Activated T-cell treated with anti-CD3 and anti-CD28 coated beads, Interleukin-2, amount 50 U/mL, for 24 hours (primary cell): ENCODE measurements at places on chromosomes 13 and 19.

GRCh38 chr19:39083983-39084731, at the start of gene ACP7:
Gene ACP7 (plus strand): TSS chr19:39084368. CDS start chr19:39085270, 902 bp downstream.
- peak; percentile 52 for DNase-seq

- DNase-seq: no peak
These were observed 546 bp downstream of the UBXN6 start for GRCh38 chr19:4456843-4457653.

DNA sequence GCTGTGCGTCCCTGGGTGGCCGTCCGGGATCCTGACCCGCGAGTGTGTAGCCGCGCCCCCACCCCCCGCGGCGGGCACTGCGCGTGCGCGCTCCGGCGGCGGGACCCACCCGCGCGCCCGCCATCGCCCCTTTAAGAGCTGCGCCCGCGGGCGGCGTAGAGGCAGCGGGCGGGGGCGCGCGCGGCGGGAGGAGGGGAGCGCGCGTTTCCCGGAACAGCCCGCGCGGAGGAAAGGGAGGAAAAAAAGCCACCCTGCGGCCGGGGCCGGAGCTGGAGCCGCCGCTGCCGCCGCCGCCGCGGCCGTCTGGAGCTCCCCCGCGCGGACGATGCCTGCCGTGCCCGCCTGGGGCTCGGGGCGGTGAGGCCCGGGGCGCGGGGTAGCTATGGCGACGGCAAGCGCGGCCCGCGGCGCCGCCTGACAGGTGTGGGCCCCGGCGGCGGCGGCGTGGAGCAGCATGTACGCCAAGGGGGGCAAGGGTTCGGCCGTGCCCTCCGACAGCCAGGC, at the start of gene SSBP4:
Gene SSBP4, plus strand, starts transcription at position 204 of the 504 bp plus-strand sequence. Its CDS starts 251 bp downstream, at position 455.
- DNase-seq: peak; percentile 83

GRCh38 chr13:61700181-61700580, 284.5 kb upstream of the PCDH20 start:
- no peak for DNase-seq

GRCh38 chr13:48281556-48281955, 22.0 kb upstream of the RB1 start:
- DNase-seq: no peak

GRCh38 chr13:18212873-18213272, 968.8 kb downstream of the TUBA3C start:
- DNase-seq: no peak

GRCh38 chr19:5805462-5806132, 730 bp downstream of the NRTN start:
- peak; percentile 75 for DNase-seq

DNA sequence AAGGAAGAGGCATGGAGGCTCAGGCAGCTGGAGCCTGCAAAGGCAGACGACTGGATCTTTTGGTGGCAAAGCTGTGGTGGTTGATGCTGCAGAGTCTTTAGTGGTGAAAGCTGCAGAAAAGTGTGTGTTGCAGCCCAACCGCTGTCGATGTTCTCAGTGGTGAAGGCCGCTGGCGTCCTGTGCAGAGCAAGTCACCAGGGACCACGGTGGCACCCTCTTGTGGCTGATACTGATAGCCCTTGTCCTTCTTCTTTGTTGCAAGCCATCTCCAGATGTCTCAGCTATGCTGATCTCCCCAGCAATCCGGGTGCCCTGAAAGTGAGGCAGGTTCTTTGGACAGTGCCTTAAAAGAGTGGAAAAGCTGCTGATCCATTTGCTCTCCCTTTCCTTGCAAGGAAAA, 610.9 kb upstream of the PCDH9 start:
- no peak for DNase-seq

DNA sequence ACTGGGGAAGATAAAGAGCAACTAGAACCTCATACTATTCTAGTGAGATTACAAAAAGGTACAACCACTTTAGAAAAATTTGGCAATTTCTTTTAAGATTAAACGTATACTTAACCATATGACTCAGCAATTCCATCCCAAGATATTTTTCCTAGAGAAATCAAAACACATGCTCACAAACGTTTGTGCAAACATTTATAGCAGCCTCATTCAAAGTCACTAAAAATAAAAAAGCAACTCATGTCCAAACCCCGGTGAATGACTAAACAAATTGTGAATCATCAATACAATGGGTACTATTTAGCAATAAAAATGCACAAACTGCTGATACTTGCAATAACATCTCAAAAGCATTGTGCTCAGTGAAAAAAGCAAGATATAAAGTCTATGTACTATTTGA, 121.5 kb downstream of the FRY start:
- DNase-seq: no peak

DNA sequence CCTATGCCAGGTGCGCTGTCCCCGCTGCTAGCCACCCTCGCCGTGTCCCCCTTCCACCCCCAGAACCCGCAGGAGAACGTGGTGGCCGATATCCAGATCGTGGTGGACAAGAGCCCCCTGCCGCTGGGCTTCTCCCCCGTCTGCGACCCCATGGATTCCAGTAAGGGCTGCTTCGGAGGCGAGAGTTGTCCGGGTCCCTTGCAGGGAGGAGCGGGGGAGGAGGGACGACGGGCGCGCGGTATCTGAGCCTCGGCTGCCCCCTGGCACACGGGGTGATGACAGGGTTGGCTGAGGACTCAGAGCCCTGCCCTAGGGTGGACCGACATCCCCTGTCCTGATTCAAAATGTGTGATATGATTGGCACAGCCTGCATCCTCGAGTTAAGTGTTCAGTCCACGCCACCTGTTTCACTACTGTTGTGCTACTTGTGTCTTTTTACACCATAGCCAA, 653 bp downstream of the MVB12A start:
- DNase-seq: no peak

- DNase-seq: no peak
These were observed 24.1 kb upstream of the URI1 start for GRCh38 chr19:29917911-29918310.

GRCh38 chr13:109483284-109483683, 303.1 kb downstream of the IRS2 start:
- no peak for DNase-seq

DNA sequence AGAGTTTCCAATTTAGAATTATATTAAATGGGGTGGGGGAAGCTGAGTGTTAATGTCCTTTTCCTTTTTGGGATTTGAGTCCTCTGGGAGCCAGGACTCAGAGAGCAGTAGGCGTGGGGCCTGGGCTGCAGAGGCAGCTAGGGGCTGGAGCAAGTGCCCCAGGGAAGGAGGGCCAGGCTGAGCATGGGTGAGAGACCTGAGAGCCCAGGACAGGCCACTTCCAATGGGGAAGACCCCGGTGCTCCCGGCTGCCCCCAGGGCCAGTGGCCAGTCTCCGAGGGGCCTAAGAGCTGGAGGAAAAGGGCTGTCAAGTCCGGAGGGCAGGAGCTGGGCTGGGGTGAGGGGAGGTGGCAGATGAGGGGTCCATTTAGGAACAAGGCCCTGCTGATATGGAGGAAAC, 371.5 kb downstream of the ZNF536 start:
- DNase-seq: no peak
